ENCODE measurements at places on chromosomes 12 and 14.

DNA sequence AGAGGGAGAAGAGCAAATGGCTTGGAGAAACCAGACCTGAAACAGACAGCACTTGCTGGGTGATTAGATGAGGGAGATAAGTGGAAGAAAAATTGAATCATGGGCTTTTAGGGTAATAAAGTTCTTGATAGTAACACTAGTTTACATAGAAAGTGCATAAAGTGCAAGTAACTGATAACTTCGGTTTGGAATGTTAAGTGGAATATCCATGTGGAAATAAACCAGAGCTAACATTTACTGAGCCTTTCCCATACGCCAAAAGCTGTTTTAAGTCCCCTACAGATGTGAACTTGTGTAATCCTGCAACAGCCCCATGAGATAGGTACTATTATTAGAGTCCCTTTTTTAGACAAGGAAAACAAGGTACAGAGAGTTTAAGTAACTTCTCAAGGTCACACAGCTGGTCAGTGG, 77.1 kb upstream of the NUDT4 start:
- no peak for DNase-seq

DNA sequence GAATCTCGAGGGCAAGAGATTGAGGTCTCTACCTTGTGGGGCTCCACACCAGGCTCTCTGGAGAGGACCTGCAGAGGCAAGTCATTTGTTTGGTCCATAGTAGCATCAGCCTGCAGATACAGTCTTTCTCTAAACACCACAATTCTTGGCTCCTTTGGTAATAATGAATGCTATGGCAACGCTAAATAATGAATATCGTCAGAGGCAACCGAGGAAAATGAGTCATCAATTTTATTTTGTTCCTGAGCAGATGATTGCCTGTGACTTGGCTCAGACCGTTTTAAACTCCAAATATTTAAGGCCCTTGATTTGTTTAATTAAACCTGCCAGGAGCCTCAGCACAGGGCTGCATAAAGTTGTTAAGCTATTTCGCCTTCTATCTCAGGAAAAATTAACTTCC, 924.1 kb upstream of the TMEM132C start:
- DNase-seq: no peak

DNA sequence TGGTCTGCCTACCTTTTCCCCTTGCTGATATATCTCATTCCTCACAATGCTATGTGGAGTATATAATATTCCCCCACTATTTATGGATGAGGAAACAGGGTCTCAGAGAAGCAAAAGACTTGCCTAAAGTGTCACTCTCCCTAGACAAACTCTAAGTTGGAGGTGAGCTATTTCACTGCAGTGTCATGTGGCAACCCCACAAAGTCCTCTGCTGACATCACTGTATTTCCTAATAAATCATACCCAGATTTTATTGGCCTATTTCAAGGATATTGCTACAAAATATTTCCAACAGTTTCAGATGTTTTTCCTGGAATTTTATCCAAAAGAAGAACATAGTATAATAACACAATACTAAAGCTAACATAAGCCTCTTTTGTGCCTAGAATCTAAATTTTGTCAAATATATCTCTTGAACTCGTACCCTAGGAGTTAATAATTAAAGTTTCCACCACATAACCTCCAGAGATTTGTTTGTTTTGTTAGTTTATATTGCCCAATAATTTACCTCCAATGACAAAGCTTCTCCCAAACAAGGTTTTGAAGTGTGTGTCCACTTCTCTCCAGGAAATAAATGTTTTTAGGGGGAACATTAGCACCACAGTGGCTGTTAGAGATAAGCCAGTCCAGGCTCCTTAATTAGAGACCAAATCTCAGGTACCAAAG, 215.1 kb downstream of the ASCL1 start:
- no peak for DNase-seq

- DNase-seq: no peak
Measured at GRCh38 chr12:127241072-127241817, 1025.7 kb upstream of the TMEM132C start.

- DNase-seq: peak; percentile 26
Measured at GRCh38 chr12:97308576-97309198, 153.9 kb upstream of the RMST start.

DNA sequence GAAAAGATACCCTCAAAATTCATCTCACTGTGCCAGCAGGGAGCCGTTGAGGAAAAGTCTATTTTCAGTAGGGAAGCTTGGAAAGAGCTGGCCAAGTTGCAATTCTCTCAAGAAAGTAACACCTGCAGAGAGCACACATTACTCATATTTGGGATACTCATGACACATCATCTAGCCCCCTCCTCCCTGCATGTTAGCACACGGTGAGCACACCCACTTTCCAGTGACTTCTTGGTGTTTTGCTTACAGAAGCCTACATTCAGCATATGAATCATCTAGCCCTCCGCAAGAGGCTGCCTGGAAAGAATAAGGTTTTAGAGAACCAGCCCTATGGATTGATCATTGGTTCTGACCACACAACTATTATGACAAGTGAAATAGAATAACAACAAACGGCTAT, 124.5 kb downstream of the PTPRO start:
- DNase-seq: no peak

All from renal cortex interstitium (tissue), 15 donors.